ENCODE measurements at places on chromosomes 5 and 9. TPM values are rescaled to one million over a fixed set of nuclear protein-coding genes. Genes with fewer than 3 reads are reported as not detected.

Gene ZNF454
- total RNA-seq: 0.72 TPM

Gene HMMR
- 45.7 TPM for total RNA-seq

Gene NPDC1
- total RNA-seq: 1.2 TPM

Gene ARHGAP26
- total RNA-seq: 1.7 TPM

Gene ICE1
- total RNA-seq: 14.1 TPM

Gene SARDH
- total RNA-seq: 0.06 TPM

Gene ECSCR
- total RNA-seq: not detected

Gene SLC23A1
- not detected for total RNA-seq

Gene GAS1
- 6.6 TPM for total RNA-seq

Gene FCN1
- total RNA-seq: not detected

Gene PRELID2
- total RNA-seq: 8.9 TPM

Gene SVEP1
- total RNA-seq: 0.41 TPM

Gene WNT8A
- total RNA-seq: not detected

Gene RANBP17
- not detected for total RNA-seq

Gene TPPP
- 0.85 TPM for total RNA-seq

Gene TSC1
- total RNA-seq: 22.4 TPM

Gene PCDHB3
- total RNA-seq: 0.21 TPM

Gene PCDHA12
- total RNA-seq: 0.60 TPM

Gene FOXD4L6
- total RNA-seq: not detected

Gene UTP15
- 23.2 TPM for total RNA-seq

Gene CDC42SE2
- 36.7 TPM for total RNA-seq

Gene ARSI
- total RNA-seq: not detected

Gene LAMC3
- 0.49 TPM for total RNA-seq

Gene ADGRV1
- 13.0 TPM for total RNA-seq

Gene CD74
- total RNA-seq: 1.6 TPM

Gene CERCAM
- 20.8 TPM for total RNA-seq
